ENCODE measurements at places on chromosomes 1 and 21.

GRCh38 chr1:113451710-113452109 is 61.4 kb downstream of the MAGI3 start:
- no peak for DNase-seq

DNA sequence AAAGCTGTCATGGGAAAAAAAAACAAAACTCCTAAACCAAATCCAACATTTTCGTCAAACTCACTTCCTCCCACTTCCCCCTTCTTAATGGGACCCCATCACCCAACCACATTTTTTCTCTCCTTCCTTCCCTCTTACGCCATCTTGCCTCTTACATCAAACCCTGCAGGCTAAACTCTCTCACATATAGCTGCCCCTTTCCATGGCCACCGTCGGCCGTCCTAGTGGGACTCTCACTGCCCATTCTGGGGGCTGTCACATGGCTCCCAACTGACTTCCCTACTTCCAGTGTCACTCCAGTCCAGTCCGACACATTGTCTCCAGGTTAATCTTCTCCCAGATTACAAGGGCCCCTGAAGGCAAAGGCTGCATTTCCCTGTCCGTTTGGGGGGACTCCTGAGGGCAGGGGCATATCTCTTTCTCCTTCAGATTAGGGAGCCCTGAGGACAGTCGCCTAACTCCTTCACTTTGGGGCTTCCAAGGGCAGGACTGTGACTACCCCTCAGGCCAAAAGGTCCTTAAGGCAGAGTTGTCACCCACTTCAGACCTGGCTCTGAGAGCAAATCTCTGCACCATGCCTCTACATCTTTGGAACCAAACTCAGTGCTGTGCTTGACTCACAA is 658 bp downstream of the UBXN11 start:
- DNase-seq: no peak

- DNase-seq: no peak
Observed at GRCh38 chr1:41981796-41982195, 63.1 kb upstream of the HIVEP3 start.

DNA sequence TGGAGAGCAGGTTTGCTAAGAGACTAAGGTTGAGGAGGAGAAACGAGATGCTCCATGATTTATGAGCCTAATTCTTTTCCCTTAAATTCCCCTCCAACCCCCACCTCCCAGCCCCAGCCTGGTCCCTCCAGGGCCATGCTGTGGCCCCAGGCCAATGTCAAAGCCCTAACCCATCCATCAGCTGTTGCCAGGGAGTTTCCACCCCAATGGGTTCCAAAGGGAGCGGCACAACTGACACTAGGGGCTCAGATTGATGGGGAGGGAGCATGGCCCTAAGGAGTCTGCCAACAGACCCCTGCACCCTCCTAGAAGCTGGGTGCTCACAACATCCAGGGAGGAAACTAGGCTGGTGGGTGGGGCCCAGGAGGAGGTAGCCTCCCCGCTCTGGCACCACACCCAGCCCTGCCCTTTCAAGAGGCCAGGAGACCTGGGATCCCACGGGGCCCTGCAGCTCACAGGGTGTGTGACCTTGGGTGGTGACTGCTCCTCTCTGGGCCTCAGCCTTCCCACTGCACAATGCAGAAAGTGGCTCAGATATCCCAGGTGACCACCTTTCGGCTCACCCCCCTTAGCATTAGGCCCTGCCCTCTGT is 12.9 kb downstream of the AHDC1 start:
- DNase-seq: no peak

GRCh38 chr1:97500760-97501159 is 420.1 kb downstream of the DPYD start:
- DNase-seq: no peak

DNA sequence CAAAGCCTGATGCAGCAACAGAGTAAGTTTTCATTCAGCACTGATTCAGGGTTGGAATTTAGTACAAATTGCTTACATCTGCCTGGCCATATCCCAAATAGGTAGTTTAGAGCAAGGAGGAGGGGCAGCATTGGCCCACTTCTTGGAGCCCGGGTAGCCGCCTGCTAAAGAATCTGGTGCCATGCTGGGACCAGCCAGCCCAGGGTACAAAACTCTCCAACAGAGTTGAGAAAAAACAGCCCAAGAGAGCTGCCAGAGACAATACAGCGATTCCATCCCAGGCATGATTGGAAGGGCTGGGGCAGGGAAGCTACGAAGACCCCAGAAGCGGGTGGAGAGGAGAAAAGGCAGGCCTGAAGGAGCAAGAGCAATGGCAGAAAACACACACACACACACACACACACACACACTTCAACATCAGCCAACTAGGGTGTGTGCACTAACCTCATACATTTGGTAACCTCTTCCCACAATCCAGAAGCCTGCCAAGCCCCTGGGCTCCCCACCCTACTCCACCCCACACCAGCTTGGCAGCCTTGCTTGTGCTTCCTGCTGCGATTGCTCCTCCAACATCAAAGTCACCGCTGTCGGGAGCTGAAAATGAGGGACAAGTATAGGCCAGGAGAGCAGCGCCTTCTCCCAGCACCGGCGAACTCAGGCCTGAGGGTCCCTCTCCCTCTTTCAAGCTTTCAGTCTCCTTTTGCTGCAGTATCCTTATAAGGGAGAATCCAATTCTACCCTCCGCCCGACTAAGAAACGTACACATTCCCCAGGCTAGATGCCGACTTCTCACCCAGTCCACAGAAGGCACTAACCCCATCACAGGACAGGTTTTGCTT is 1.2 kb downstream of the PIK3C2B start:
- DNase-seq: peak; percentile 65

GRCh38 chr1:94463056-94463764 is 45.0 kb downstream of the ABCD3 start:
- no peak for DNase-seq
